ENCODE measurements at places on chromosomes 13 and 19. TPM values are rescaled to one million over a fixed set of nuclear protein-coding genes. Genes with fewer than 3 reads are reported as not detected.

The MAST3 gene
- 34.1 TPM for total RNA-seq

The BORCS8 gene
- 34.8 TPM for total RNA-seq

The SLC6A16 gene
- total RNA-seq = 2.7 TPM

The CBARP gene
- total RNA-seq = 0.29 TPM

The GPR18 gene
- total RNA-seq = 11.1 TPM

The COX7A1 gene
- total RNA-seq = not detected

The TPTE2 gene
- not detected for total RNA-seq

The SELENOV gene
- not detected for total RNA-seq

The PRR19 gene
- 0.89 TPM for total RNA-seq

The ZNF177 gene
- total RNA-seq = 1.1 TPM

The KLF2 gene
- 124 TPM for total RNA-seq

The RDH8 gene
- not detected for total RNA-seq
